HCT116 (cell line): ENCODE measurements at places on chromosomes 5 and 9. TPM values are rescaled to one million over a fixed set of nuclear protein-coding genes. Genes with fewer than 3 reads are reported as not detected.

The GMCL2 gene
- not detected for total RNA-seq

The PTPA gene
- 177 TPM for total RNA-seq

The SNCAIP gene
- total RNA-seq: not detected

The OBP2B gene
- total RNA-seq: not detected

The SPATA31A3 gene
- total RNA-seq: not detected

The SOX30 gene
- 0.27 TPM for total RNA-seq

The SCGB3A2 gene
- not detected for total RNA-seq

The CCDC152 gene
- not detected for total RNA-seq

The SLC23A1 gene
- total RNA-seq: not detected

The FRRS1L gene
- total RNA-seq: not detected

The DMRTA1 gene
- total RNA-seq: not detected

GRCh38 chr5:172010278-172010677 lies 3.8 kb upstream of the FBXW11 start:
- no peak for DNase-seq

- DNase-seq: no peak
Measured at GRCh38 chr9:83582029-83582428, 40.9 kb upstream of the IDNK start.

DNA sequence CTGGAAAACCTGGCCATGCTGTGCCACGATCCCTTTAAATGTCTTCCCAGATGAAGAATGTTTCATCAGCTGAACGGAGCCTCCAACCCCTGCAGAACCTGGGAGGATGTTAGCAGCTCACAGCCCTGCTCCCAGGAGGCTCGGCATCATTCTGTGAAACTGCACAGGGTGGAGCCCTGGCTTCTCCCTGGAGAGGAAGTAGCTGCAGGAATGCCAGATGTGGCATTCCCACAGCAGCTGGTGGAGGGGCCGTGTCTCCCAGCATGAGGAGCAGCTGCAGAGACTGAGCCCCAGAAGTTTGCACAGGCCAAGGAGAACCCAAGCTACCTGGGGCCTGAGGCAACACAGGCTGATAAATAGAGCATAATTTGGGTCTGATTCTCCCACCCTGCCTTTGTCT lies 165.8 kb upstream of the MAP3K1 start:
- DNase-seq: no peak

DNA sequence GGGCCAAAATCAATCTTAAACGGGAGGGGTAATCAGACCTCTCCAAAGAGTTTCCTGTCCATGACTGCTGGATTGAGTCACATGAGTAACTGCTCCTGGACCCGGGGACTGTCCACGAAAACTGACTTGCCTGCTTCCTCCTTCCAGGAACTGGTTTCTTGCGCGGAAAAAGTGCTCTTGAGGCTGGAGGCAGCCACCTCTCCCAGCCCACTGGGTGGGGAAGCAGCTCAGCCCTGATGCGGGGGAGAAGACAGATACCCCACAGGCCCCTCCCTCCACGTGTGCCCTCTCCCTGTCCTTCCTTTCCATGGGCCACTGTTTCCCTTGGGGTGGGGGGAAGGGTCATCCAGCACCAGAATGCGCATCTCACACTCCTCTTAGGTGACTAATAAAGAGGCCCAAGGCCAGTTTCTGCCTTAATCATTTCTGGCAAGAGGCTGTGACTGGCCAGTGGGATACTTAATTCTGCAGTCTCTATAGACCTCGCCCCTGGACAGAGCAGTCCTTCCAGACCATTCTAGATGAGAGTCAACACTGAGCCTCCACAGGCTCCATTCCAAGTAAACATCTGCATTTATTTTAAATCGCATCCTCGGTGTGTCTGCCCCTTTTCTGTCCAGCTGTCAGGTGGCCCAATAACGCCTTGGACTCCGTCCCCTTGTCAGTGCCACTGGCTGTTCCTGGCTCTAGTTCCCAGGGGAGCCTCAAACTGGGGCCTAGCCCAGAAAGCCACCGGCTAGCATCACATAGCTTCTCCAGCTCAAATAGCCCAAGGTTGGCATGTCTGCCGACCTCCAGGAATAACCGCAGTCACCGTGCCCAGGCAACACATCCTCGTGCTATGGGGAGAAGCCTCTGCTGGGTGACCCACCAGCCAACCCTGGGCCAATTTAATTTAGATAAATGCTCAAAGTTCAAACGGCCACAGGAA lies 12.0 kb downstream of the REXO4 start:
- no peak for DNase-seq

GRCh38 chr9:13587571-13587970 lies 308.1 kb upstream of the MPDZ start:
- no peak for DNase-seq

GRCh38 chr5:80152778-80153177 lies 103.1 kb downstream of the SERINC5 start:
- no peak for DNase-seq

DNA sequence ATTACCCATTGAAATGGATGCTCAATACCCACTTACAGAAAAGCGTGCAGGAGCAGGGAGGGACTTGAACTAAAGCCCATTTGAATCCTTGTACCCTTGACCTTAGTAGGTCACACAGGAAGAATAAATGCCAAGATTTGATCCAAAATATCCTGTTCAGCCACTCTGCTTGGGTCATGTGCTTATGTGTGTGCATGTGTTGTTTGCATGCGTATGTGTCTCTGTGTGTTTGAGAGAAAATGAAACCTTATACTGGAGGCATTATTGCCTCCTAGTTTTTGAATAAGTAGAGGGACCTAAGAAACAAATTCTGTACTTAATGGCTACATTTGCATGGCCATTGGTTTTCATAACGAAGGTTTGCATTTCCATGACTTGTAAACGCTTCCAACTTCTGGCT lies 63.4 kb upstream of the TRIM32 start:
- no peak for DNase-seq

DNA sequence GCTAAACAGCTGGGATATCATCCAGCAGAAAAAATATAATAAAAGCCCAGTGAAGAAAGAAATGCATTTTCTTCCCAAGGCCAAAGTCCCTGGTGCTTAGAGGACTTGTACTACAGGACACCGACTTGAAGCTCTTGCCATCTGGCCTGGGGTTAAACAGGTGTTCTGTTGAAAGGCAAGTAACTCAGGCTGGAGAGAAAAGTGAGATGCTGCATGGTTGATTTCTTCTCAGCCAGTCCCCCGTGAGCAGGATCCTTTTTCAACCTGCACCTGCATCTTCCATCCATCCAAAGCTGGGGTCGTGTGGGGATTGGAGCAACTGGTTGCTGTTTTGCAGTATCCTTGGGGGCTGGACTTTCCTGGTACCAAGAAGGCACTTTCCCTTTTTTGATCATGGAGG lies 146.1 kb upstream of the RPS23 start:
- DNase-seq: no peak

DNA sequence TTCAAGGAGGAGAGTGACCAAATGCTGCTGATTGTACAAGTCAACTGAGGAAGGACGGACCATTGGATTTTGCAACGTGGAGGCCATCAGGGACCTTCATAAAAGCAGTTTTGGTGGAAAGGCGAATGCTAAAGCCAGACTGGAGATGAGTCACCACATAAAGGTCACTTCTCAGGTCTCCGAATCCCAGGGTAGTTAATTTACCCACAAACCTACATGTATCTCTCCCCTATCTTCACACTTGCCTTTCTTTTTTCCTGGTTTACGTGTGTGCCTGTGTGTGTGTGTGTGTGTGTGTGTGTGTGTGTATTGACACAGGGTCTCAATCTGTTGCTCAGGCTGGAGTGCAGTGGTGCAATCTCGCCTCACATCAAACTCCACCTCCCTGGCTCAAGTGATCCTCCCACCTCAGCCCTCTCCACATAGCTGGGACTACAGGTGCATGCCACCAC lies 4.6 kb upstream of the CTNNA1 start:
- DNase-seq: no peak

GRCh38 chr5:59790376-59790775 lies 103.2 kb downstream of the PDE4D start:
- no peak for DNase-seq

- no peak for DNase-seq
Measured at GRCh38 chr5:74020503-74020902, 394.5 kb downstream of the ARHGEF28 start.

DNA sequence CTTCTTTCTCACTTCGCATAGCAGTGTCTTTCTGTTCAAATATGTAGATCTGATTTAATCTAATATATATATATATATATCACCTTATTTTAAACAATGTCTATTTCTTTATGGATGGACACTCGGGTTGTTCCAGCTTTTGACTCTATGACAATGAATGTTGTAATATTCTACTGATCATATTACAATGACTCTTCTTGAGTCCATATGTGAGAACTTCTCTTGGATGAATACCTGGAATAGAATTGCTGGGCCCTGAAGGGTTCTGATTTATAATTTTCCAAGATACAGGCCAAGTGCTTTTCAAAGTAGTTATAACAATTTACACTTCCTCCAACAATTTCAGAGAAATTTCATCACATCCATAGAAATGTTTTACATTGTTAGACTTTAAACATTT lies 28.8 kb downstream of the NTRK2 start:
- no peak for DNase-seq

DNA sequence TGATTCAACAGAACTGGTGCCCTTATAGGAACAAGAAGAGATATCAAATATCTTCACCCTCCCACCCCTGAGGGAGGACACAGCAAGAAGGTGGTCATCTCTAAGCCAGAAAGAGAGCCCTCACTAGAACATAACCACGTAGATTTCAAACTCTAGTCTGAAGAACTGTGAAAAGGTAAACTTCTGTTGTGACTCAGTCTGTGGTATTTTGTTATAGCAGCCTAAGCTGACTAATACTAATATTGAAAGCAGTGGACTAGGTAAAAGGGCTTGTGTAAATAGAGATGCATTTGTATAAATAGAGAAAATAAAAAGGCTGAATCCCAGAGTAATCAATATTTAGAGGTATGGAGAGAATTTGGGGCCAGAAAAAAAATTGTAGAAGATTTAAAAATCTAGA lies 157.6 kb upstream of the CCNH start:
- no peak for DNase-seq

GRCh38 chr9:129623331-129623730 lies 2.4 kb upstream of the C9orf50 start:
- no peak for DNase-seq
